ENCODE measurements at places on chromosomes 3 and 15.

DNA sequence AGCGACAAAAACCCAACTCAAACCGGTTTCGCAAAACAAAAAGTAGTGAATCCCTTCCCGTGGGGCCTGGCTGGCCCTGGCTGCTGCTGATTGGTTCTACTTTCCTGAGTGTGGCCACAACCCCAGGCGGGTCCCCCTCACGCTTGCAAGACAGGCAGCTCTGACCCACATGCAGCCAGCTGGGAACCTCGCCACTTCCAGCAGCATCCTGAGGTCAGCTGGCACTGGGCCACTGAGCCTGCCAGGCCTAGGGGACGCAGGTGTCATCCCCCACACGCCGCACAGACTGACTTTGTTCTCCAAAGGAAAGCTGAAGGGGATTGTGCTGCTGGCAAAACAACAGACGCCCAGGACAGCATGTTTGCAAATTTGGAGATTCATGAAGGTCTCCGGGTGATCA, 111.1 kb downstream of the TPRA1 start:
- no peak for DNase-seq

- DNase-seq: no peak
Measured at GRCh38 chr3:71536376-71536965, 47.1 kb downstream of the FOXP1 start.

DNA sequence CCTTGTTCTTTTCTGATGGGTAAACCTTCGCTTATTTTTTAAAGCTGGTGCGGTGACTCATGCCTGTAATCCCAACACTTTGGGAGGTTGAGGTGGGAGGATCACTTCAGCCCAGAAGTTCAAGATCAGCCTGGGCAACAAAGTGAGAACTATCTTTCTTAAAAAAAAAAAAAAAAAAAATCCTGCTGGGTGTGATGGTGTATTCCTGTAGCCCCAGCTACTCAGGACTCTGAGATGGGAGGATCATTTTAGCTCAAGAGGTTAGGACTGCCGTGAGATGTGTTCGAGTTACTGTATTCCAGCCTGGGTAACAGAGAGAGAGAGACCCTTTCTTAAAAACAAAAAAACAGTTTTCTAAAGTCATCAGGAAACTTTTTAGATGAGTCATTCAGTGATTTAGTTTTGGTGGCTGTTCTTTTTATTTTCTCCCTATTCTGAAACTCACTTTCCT, 37.7 kb downstream of the SLMAP start:
- no peak for DNase-seq

DNA sequence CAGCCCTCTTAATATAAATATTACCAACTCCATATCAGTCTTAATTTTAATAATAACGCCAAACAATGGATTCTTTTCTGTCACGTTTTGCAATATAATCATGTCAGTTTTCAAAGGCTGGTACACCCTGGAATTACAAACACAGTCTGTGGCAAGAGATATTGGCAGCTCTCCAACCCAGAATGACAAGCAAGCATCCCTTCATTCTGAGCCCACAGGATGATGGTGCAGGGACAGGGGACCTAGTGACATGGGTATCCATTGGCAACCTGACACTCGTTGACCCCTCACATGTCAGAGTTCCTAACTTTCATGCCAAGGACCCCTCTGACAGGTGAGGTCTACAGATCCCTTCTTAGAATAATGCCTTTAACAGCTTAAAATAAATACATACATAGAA, 154.5 kb upstream of the TSC22D2 start:
- DNase-seq: peak; percentile 52

- DNase-seq: no peak
Measured at GRCh38 chr3:155193868-155194267, 99.6 kb downstream of the STRIT1 start.
